ENCODE measurements at places on chromosomes 2 and 18. TPM values are rescaled to one million over a fixed set of nuclear protein-coding genes. Genes with fewer than 3 reads are reported as not detected.

The APCDD1 gene
- total RNA-seq: 26.8 TPM

The CTNNA2 gene
- 291 TPM for total RNA-seq

The SATB2 gene
- total RNA-seq: 20.8 TPM

The ZNF516 gene
- 21.7 TPM for total RNA-seq

The ITGB6 gene
- 0.92 TPM for total RNA-seq

The TMEM247 gene
- total RNA-seq: not detected

The GPR55 gene
- total RNA-seq: not detected

The SH3RF3 gene
- total RNA-seq: 6.5 TPM
